ENCODE measurements at places on chromosomes 3 and 15.
A peak's percentile ranks its signal among the peaks of the same experiment; 100 is the strongest.

GRCh38 chr15:40293006-40293405 is 10.1 kb upstream of the ANKRD63 start:
- peak; percentile 12 for DNase-seq

DNA sequence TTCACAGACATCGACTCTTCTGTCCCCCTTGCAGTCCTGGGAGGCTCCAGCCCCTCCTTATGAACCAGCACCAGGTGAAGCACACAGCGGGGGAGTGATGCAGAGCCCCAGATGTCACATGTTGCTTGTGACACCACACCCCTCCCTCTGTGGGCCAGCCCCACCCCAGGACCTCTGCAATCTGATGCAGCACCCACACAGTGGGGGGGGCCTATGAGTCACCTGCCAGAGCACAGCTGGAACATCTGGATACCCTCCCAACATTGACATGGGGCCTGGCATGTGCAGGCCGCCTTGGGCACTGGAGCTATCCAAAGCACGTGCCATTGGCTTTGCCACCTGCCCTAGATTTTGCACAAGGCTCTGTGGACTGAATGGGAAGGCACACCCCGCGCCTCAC is 70.5 kb downstream of the FEM1B start:
- DNase-seq: no peak

DNA sequence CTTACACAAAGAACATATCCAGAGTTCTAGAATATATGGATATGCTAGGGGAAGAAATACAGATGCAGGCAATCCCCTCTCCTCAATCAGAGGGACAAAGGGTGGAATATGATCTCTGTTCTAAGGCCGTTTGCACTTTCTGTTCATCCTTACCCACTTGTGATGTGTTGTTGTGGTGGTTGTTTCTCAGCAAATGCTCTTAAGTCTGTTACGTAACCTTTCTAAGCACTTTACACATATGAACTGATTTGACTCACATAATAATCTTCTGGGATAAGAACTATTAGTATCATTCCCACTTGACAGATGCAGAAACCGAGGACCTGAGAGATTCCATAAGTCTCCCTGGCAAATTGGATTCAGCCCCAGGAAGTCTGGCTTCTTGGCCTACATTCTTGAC is 40.5 kb downstream of the NGRN start:
- DNase-seq: no peak

GRCh38 chr3:131174752-131175151 is 148.1 kb downstream of the NEK11 start:
- DNase-seq: peak; percentile 15

- DNase-seq: no peak
Measured at GRCh38 chr3:54849360-54849759, 78.5 kb downstream of the LRTM1 start.

DNA sequence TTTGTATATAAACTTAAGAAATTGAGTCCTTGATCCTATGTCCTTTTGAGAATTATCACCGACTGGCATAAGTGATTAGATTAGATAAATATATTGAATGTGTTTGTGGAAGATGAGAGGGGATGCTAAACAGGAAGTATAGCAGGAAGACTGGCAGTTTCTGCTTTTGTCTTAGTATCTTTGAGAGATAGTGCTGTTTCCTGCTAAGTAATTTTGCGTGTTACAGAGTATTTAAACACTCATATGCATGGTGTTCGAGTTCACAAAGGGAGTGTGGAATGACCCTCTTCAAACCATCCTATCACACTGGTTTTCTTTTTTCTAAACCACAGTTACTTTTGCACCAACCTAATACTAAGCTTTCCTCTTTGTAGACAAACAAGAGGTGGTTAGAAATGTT is 106.0 kb downstream of the KLHL25 start:
- DNase-seq: no peak

DNA sequence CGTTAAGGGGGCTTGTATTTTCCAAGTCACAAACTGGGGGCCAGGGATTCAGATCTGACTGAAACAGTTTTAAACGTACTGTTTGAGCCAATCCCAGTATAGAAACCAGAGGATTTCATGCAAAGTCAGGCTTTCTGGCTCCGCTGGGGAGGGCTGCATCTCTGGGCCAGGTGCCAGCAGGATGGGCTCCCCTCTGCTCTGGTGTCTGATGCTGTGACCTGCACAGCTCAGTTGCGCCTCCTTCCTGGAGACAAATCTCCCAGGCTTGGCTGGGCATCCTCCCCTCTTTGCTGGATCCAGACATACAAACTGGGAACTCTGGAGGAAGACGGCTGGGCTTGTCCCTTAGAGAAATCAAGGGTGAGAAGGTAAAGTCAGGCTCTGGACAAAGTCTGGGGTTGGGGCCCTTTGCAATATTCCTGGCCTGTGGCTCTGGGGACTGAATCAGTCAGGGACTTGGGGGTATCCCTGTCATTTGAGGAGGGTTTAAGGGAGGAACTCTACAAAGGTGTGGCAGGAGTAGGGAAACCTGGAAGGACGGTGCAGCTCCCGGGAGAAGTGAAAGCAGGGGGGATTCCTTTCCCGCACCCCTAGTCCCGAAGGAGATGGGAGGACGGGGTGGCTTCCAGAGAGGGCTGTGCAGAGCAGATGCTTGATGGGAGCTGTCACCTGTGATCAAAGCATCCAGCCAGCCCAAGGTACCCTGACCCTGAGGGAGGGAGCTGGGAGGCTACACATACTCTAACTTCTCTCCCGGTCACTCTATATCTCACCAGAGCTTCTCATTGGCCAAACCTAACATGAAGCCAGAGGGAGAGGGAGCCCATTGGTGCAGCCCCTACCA is 114.8 kb upstream of the ATP2B2 start:
- no peak for DNase-seq

DNA sequence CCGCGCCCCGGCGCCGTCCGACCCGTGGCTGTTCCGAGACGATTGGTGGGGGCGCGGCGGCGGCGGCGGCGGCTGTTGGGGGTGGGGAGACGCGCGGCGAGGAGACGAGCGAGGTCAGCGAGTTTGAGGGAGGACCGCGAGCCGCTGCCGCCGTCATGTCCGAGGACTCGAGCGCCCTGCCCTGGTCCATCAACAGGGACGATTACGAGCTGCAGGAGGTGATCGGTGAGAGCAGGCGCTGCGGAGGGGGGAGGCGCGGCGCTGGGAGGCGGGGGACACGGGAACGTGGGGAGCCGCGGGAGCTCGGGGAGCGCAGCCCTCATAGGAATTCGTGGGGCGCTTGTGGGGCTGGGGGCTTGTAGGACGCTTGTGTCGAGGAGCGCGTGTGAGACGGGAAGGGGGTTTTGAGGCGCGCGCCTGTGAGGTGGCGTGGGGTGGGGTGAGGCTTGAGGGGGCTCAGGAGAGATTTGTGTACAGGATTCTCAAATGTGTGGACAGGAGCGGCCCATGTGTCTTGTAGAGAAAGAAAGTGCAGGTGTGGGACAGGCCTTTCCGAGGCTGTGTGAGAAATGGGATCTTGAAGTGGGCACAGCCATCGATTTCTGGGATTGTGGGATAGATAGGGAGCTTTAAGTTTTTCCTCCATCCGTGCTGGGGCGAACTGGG is 518 bp downstream of the OXSR1 start:
- DNase-seq: no peak

DNA sequence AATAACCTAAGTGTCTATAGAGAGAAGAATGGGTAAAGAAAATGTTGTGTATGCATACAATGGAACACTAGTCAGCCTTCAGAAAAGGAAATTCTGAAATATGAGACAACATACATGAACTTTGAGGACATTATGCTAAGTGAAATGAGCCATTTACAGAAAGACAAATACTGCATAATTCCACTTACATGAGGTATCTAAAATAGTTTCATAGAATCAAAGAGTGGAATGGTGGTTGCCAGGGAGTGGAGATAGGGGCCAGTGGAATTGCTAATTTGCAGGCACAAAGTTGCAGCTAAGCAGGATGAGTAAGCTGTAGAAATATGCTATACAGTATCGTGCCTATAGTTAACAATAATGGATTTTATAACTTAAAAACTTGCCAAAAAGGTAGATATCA is 779.6 kb upstream of the ARPP21 start:
- no peak for DNase-seq

GRCh38 chr15:25664761-25665160 is 198.4 kb downstream of the ATP10A start:
- no peak for DNase-seq

DNA sequence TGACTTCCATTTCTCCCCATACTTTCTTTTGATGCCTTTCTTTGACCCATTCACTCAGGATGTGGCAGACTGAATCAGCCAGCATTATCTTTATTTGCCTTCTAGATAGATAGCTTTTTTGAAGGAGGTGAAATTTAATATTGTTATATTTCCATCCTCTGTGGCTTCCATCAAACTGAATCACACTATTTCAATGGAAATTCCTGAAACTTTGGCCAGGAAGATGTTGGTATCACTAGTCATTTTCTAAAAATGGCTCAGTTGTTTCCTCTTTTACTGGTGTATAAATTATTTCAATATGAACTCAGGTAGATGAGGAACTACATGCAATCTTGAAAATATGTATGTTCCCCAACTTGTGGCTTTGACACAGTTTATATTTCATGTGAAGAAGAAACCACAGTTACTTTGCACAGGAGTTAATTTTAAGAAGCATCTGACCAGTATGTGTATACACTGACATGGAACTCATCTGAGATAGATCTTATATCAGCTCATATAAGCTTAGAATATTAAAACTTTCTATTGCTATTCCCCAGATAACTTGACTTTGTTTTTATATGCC is 248.3 kb downstream of the CGGBP1 start:
- DNase-seq: no peak

DNA sequence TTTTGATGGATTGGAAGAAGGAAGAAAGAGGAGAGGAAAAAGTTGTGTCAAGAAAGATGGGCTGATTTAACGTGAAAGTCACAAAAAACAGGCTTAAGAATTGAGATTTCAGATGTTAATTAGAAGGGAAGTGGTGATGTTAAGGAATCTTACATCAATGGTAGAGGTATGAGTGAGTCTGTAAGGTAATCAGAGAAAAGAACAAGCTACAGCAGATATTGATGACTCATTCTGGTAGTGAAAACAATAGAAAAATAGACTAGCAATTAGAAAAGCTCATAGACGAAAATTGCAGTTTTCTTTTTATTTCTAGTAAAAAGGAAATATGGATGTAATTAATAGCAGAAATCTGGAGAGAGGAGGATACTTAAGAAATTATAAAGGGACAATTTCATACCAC is 559.6 kb downstream of the MCTP2 start:
- DNase-seq: no peak

DNA sequence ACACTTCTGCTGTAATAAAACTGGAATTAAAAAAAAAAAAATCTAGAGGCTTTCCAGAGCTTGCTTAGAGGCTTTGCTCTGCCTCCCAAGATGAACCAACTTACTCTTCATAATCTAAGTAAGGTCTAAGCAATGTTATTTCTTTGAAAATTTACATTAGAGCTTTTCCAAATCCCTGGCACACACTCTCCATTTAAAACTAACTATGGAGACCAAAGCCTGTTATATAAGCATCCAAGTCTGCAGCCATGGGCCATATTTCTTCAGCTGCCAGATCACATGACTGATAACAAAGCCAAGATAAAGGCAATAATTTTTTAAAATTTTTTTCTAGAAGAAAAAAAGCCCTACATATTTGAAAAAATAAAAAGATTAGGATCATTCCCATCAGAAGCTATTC is 55.0 kb upstream of the ARHGEF3 start:
- no peak for DNase-seq

- no peak for DNase-seq
Measured at GRCh38 chr3:177478170-177478867, 281.0 kb upstream of the TBL1XR1 start.

GRCh38 chr3:192010490-192010889 is 549.5 kb downstream of the PYDC2 start:
- no peak for DNase-seq

DNA sequence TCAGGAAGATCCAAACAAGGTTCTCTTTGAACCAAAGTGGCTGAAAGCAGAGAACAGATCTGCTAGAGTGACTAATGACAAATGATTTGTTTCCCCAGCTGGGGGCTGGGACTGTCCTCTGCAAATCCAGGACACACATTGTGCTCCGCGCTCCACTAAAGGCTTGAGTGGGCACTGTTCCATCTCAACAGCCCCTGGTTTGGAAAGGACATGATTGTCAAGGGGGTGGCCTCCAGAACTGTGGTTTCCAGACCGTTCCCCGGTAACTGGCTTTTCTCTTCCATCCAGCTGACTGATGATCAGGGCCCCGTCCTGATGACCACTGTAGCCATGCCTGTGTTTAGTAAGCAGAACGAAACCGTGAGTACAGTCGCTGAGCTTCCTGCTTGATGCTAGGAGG is 91.0 kb downstream of the LRTM1 start:
- DNase-seq: no peak

GRCh38 chr15:34213690-34214089 is 3.8 kb upstream of the KATNBL1 start:
- no peak for DNase-seq

GRCh38 chr15:55555089-55555488 is 33.1 kb downstream of the PYGO1 start:
- DNase-seq: no peak

- no peak for DNase-seq
Measured at GRCh38 chr3:178474526-178474925, 61.7 kb upstream of the KCNMB2 start.

DNA sequence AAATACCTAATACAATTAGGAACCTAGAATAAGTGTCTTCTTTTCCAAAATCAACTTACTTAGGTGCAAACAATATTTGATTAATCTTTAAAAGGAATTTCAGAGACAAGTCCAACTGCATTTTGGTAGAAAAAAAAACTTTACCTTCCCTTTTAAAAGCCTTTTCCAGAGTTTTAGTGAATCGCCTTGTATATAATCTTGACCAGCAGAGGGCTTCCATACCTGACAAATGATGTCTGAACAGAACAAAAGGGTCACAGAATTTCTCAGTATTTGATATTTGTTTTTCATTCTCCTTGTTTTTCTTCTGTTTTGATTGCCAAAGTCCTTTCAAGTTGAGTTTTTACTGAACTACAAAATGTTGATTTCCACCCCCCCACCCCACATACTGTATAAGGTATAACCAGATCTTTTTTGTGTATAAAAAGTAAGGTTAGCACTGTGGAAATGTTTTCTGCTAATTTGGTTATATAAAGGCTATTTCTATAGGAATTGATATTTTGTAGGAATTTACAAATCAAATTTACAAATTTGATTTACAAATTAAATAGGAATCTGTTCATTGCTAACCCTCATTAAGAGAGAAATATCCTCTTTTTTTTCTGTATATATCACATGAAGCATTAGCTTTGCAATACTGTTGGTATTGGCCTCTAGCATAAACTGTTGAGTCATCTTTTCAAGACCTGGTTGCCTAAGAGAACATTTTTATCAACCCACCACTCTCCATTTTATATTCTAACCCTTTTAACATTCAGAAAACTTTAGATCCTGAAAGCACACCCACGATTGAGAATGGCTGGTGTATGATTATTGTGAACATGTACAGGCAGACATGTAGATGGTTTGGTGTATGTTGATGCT is 464.1 kb upstream of the RARB start:
- DNase-seq: no peak

GRCh38 chr15:85826756-85827515 is 32.2 kb upstream of the KLHL25 start:
- no peak for DNase-seq

GRCh38 chr3:33940736-33941135 is 142.3 kb downstream of the PDCD6IP start:
- DNase-seq: no peak

GRCh38 chr15:89690276-89691218 is at the start of the genes PEX11A and WDR93:
Gene PEX11A, minus strand, starts transcription at chr15:89690754. Its CDS starts 122 bp downstream, at chr15:89690632.
Gene WDR93, plus strand, starts transcription at chr15:89690811. Its CDS starts 10,936 bp downstream, at chr15:89701747.
- DNase-seq: peak; percentile 84
